ENCODE measurements at places on chromosomes 2 and 18.

DNA sequence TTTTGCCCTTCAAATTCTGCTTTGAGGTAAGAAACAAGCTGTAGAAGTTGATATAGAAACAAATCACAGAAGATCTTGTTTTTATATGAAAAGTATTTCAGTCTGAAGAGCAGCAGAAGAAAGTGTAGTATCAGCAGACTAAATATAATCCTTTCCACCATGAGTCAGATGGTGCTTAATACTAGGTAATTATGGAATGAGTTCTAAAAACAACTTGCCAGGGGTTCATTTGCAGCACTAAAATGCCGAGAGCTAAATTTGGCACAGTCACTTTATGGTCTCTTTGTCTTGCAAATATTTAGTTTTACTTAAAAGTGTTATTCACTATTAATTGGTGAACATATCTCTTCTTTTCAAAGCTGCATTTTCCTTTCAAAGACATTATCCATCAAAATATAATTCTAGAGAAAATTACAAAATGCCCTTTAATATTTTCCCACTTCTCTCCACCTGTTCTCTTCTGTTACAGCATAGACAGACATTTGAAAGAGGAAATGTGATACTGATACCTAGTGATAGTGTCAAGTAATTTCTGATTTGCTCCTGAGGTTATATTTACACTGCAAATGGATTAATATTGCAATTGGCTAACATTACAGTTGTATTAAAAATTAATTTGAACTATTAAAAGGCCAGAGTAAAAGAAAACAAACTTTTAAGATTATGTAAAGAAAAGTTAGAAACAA lies 5.3 kb downstream of the MYL1 start:
- no peak for DNase-seq

- no peak for DNase-seq
Measured at GRCh38 chr2:64989982-64990614, 899 bp downstream of the SLC1A4 start.

DNA sequence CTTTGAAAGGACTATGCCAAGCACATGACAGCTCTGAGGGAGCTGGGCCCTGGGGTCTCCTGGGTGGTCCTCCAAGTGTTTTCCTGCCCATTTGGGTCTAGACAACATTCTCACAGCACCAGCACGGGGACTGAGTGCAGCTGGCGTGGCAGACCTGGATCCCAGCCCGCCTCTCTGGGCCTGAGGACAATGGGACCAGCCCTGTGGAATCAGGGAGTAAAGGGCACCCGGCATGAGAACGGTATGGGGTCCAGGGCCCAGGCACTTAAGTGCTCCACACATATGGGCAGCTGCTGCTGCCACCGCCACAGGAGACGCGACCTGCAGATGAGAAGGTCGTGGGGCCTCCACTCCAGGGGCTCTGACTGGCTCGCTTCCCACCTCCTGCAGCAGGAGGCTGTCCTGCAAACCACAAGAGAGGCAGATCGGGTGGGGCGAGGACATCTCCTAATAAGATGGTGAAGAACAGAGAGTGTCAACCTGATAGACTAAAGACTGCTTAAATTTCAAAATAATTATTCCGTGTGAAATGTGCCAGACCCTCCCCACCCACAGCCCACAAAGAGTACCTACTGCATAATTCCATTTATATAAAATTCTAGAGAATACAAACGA lies 46.3 kb downstream of the FAM178B start:
- DNase-seq, result no peak

DNA sequence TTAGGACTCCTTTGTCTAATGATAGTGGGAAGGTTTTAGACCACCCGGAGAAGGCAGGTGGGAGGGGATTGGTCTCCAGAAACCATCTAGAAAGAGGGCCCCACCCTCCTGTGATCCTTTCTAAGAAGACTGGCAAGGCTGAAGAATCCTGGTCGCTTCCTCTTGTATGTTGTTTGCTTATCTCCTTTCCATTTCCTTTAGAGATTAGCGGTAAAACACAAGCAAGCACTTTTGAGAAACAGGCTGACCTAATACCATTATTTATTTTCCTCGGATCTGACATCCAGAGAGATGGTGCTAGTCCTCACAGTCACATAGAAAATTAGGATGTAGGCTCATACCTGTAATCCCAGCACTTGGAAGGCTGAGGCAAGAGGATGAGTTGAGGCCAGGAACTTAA lies 45.2 kb upstream of the SPRED2 start:
- no peak for DNase-seq

DNA sequence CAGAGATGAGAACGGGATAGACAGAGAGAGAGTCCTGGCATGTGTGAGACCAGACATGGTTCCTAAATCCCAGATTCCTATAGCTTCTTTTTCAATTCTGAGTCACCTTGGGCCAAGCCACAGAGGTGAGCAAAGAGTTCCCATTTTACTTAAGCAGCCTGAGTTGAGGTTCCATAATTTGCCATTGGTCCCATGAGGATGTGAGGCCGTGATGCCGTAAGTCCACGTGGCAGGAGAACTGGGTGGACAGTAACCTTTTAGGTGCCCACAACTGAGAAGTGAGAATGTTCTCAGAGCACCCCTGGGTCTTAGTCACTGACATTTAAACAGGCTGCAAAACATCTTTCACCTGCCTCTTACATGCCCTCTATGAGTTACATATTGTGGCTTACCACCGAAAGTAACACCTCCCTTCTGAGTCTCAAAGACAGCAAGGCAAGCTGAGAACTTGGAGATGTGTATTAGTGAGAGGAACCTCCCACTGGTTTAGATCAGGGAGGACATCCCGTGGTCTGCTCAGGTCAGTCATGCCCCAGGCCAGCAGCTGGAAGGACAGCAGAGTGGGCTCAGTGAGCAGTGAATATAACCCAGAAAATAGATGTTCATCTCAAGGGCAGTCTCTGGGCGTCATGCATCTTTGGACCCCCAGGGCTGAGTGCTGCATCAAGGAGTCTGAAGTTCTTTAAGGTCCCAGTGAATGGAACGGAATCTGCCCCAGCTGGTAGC lies 127.9 kb upstream of the LGALSL start:
- DNase-seq, result peak; percentile 7

DNA sequence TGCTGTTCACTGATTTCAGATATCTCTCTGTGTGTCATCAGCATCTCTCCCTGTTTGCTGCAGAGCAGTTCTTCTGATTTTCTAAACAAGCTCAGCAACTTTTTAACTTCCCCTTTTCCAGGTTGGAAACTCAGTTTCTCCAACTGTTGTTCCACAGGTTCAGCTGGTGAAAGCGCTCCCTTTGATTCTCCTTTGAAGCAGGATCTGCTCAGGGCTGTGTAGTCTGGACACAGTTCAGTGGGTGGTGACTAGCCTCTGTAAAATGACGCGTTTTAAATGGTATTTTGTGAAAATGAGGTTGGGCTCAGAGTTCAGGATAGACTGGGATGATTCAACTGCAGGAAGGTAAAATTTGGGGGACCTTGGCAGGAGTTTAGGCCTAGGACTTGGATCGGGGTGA lies 106.3 kb downstream of the TRIM43 start:
- no peak for DNase-seq

GRCh38 chr2:95337829-95338228 lies 40.7 kb downstream of the KCNIP3 start:
- DNase-seq, result no peak

- DNase-seq, result no peak
Measured at GRCh38 chr2:171965661-171966060, 34.1 kb upstream of the METAP1D start.

DNA sequence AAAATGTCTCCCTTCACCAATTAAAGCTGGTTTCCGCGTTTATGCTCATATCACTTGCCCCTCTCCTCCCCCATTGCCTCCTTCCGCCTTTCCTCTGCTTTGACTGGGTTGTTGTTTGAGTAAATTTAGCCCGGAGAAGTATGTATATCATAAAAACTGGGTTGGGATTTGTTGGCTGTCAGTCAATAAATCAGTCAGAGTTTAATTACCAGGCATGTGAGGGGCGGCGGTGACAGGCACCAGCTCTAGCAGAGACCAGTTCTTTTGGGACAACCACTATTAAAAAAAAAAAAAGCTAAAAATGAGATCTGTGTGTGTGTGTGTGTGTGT lies 382.4 kb upstream of the SMIM21 start:
- no peak for DNase-seq

GRCh38 chr2:2871480-2872308 lies 505.9 kb downstream of the EIPR1 start:
- DNase-seq, result no peak

- DNase-seq, result no peak
Measured at GRCh38 chr2:98763209-98763951, 32.4 kb upstream of the MGAT4A start.

- DNase-seq, result no peak
Measured at GRCh38 chr2:239928391-239929350, 96.5 kb downstream of the NDUFA10 start.

Measured in stimulated activated CD4-positive, alpha-beta T cell treated with anti-CD3 and anti-CD28 coated beads, Interleukin-1b, Interleukin-23, amount 100 ng/mL, for 1 hour (primary cell).